Lung (tissue), 17 donors: ENCODE measurements at places on chromosomes 1 and 21. TPM values are rescaled to one million over a fixed set of nuclear protein-coding genes. Genes with fewer than 3 reads are reported as not detected.

DNA sequence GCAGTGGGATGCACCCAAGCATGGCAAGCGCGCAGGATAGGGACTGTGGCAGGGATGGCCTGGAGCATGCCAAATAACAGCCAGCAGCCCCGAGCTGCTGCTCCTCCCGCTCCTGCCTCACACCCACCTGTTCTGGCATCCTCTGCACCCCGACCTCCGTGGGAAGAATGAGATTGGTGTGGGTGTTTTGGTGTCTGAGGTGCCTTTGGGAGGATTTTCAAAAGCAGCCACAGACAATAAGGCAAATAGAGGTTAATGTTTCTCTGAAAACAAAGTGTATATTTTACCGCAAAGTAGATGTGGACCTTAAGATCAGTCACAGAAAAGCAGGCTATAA, 35.5 kb downstream of the IGFN1 start:
- DNase-seq: no peak

DNA sequence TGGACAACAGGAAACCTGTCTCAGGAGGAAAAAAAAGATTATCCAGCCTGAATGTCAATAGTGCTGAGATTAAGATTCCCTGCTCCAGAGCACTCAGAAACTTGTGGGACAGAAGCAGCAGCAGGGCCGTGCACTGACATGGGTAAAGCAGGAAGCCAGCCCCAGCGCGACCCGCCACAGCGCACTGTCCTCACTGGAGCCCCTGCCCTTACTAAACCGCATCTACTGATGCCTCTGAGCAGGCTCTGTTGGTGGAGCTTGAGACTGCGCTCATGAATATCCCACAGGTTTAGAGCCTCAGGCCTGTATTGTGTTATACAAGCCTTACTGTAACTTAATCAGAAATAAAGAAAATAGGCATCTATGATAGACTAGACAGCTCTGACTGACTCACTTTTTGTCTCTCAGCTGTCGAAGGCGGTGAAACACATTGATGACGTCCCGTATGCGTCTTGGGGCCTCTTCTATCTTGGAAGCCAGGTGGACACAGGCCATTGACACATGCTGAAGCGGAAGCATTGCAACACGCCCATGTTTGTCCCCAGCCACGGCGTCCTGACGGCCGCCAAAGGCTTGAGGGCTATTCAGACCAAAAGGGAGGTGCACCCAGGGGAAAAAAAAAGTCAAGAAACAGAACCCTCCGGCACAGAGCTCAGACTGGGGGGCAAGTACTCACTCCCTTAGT, 1.2 kb downstream of the CCNL2 start:
- DNase-seq: no peak

DNA sequence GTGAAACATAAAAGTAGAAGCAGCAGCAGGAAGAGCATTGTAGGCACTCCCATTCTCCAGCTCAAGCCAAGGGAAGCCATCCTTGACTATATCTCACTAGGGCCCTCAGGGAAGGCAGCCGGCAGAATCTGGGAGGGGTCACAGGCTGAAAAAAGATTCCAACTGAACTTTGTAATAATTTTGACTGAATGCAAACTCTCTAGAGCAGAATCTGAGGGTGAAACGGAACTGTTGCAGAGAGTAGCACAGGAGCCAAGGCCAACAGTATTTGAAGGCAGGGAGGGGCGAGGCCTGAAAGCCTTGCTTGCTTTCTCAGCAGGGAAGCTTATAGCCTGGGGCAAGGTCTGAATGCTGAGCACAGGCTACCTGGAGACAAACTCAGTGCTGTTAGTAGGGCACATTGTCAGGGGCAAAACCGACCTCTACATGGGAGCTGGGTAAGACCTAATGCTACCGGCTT, 180.6 kb downstream of the COL24A1 start:
- no peak for DNase-seq

DNA sequence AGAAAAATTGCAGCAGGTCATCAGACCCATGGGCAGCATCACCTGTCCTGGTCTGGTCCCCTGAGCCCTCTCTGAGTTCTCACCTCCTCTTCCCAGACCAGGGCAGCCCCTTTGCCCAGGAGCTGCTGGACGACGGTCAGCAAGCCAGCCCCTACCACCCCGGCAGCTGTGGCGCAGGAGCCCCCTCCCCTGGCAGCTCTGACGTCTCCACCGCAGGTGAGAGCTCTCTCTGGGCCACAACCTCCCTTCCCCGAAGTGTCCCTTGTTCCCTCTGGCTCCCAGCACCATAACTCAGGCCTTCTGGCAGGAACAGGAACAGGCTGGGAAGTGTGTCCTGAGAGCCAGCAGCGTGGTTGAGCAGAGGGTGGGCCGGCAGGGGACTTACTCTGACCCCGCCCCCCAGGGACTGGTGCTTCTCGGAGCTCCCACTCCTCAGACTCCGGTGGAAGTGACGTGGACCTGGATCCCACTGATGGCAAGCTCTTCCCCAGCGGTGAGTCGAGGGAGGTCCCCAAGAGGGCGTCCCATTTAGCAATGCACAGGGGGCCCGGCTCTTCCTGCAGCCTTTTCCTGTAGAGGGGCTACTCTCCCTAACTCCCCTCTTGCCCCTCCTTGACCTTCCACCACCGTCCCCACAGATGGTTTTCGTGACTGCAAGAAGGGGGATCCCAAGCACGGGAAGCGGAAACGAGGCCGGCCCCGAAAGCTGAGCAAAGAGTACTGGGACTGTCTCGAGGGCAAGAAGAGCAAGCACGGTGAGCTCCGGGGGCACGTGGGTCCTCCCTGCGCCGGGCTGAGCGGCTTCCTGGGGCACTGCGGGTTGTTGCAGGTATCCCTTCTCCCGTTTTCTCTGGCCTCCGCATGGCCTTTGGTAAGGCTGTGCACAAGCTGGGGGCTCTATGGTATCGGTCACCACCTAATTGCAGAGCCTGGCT, 2.4 kb downstream of the ELF3 start:
- DNase-seq: no peak

Gene CRP
- polyA plus RNA-seq: 0.10 TPM
